Hematopoietic multipotent progenitor cell treated with erythropoietin and hydrocortisone succinate and interleukin-3 and kit ligand, for 8 days (in vitro differentiated cells): ENCODE measurements at places on chromosomes 6 and 20.

DNA sequence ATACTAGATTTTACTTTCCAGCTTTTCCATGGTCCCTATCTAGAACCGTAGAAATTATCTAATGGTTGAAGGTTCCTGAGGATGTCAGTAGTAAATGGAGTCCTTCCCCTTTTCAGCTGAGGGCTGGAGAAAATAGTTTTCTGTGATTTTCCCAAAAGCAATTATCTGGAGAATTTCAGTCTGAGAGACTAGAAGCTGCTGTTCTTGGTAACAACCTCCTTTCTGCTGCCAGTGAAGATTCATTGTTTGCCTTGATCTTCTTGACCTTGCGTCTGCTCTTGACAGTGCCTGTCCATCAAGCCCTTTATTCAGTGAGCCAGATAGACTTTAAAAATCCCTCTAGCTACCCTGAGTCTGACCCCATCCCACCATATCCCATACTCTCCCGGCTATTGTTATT lies 73.1 kb downstream of the PHACTR2 start:
- DNase-seq: no peak

- DNase-seq: no peak
Observed at GRCh38 chr6:101545191-101545590, 151.7 kb downstream of the GRIK2 start.

- DNase-seq: no peak
Observed at GRCh38 chr6:16933961-16934360, 167.9 kb upstream of the STMND1 start.

- no peak for DNase-seq
Observed at GRCh38 chr6:125792680-125793079, 1.9 kb downstream of the NCOA7 start.

DNA sequence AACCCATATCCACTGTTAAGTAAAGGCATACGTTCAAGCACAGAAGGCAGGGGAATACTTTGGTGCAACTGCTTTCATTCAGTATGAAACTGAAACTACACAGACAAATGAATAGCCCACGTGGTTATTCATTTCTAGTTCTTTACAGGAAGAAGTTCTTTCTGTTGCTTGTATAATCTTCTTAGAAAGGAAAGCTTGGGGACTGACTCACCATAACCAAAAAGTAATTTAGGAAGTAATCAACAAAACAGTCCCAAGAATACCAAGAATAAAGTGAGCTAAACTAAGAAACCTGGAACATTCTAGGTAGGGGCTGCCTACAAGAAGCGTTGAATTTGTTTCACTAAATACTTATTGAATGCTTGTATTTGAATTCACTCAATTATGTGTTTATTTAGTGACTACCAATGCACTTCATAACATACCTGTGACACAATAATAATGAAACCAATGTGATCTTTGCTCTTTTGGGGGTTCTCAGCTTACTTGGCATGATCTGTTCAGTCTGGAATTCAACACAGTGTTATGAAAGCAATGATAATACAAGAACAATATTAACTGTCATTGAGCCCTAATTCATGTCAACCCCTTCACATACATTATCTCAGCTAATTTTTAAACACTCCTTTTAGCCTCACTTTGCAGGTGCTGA lies 25.1 kb upstream of the KIAA0408 start:
- no peak for DNase-seq

DNA sequence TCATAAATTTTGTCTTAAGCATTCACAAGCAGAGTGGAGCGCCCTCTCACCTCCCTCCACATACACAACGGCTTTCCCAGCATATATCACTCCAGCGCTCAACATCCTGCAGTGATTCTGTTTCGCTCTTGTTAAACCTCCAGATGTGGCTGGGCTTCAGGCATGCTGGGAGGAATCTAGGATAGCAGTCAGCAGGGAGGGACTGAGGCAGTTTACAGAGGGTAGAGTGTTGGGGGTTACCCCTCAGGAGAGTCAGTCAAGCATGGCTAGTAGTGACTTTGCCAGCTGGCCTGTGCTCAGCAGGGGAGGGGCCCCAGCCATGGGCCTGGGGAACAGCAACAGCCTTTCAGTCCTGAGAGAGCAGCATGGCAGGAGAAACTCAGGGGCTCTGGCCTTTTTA lies 161.4 kb upstream of the FLRT3 start:
- no peak for DNase-seq

DNA sequence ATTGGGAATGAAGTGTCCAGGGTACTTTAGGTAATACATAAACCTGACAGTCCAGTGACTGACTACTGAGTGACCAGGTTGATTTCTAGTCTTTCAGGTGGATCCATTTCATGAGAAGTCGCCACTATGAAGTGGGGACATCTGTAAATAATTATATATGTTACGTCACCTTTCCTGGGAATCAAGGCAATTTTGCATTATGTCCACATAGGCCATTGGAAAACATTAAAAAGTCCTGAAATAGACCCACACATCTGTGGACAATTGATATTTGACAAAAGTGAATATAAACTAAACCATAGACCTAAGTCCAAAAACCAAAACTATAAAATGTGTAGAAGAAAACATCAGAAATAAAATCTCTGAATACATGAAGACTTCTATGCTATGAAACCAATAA lies 231.5 kb downstream of the C6orf118 start:
- DNase-seq: no peak

DNA sequence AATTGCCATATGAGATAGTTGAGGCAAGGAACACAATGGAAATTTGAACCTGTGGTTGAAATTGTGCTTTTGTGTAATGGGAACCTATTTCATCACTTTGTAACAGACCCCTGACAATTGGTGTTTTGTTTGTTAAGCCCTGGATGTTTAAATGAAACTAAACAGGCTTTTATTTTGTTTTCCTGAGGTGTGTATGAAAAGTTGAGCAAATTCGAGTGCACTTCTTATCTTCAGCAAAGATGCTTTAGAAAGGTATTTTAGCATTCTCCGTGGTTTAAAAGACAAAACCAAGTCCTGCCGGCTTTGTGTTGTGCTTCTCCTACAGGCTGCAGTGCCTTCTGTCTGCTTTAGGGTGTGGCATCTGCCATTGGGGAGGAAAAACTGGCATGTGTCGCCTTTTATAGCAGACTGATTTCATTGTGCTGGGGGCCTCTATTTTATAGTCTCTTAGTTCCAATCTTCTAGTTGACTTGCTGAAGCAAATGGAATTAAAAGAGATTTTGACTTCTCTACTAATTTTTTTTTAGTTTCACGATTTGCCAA lies 2.2 kb upstream of the ARID1B start:
- DNase-seq: peak; percentile 61

GRCh38 chr6:153958860-153959259 lies 80.2 kb upstream of the OPRM1 start:
- DNase-seq: no peak

GRCh38 chr6:99425647-99426450 lies 741 bp upstream of the PNISR start:
- peak; percentile 97 for DNase-seq

- no peak for DNase-seq
Observed at GRCh38 chr20:36251426-36251825, 15.1 kb downstream of the AAR2 start.

DNA sequence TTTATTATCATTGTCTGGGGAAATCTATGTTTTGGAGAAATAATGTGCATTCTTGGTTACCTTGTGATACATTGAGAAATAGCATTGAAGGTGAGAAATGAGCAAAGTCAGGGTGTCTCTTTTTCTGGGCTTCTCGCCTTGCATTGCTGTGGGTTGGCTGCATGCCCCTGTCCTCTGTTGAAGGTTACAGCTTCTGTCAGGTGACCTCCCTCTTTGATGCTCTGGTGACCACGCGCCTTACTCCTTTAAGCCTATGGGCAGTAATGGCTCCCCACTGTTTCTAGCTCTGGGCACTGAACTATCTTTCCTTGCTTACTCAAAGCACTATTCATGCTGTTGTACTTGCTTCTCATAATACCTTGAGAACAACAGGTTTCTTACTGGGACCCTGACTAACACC lies 14.6 kb downstream of the ADGRB3 start:
- no peak for DNase-seq

- DNase-seq: no peak
Observed at GRCh38 chr20:47061549-47061948, 166.9 kb downstream of the EYA2 start.

- DNase-seq: no peak
Observed at GRCh38 chr20:50052550-50053361, 60.2 kb downstream of the UBE2V1 start.

DNA sequence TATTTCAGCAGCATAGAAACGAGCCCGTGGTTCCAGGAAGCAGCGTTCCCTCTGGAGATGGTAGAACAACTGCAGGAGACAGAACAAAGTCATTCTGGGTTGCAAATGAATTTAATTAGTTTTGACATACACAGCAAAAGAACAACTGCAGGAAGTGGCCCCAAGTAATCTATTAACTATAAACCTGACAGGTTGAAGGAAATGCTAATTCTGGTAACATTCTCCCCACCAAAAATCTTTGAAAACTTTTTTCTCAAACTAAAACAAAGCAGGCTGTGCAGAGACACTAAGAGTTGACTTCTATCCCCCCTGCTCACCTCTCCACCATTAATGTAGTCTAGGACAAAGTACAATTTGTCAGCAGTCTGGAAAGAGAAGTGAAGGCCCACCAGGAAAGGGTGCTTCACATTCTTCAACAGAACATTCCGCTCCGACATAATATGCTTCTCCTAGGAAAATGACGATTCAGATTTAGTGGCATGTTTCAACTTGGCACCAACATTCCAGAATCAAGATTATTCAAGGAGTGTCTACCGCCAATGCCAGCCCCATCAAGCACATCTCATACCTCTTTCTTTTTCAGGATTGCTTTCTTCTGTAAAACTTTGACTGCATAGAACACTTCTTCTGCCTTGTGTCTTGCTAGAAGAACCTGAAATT lies 120.4 kb upstream of the SLC2A12 start:
- no peak for DNase-seq

DNA sequence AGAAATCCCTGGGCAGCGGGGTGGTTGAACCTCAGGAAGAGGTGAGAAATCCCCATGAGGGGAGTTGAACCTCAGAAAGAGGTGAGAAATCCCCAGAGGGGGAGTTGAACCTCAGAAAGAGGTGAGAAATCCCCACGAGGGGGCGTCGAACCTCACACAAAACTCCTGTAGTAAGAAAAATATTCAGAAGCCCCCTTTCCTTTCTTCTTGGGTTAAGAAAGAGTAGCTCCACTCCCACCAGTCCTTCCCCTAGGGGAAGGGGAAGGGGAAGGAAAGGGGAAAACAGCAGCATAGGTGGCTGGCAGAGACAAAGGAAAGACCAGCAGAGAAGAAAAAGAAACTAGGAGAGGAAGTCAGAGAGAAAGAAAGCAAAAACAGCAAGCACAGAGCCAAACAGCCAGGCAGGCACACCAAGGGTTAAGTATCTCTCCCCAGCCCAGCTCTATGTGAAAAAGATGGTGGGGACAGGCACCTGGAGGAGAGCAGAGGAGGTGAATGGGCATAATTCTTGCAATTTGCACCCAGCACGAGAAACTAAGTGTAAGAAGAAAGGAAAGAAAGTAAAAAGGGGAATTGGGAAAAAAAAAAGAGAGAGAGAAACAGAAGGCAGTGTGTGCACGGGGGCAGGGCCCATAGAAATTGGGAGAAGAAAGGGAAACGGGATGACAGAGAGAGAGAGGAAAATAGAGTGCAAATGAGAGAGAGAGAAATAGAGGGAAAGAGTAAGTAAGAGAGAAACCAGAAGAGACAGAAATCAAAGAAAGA lies 88.2 kb downstream of the PLG start:
- DNase-seq: no peak

- DNase-seq: no peak
Observed at GRCh38 chr6:100665041-100665380, 200.3 kb upstream of the SIM1 start.

- DNase-seq: no peak
Observed at GRCh38 chr6:22059126-22059525, 237.7 kb downstream of the PRL start.

GRCh38 chr20:5268449-5268848 lies 48.3 kb downstream of the PROKR2 start:
- DNase-seq: no peak

GRCh38 chr6:105747823-105748405 lies 338.2 kb upstream of the PRDM1 start:
- no peak for DNase-seq

DNA sequence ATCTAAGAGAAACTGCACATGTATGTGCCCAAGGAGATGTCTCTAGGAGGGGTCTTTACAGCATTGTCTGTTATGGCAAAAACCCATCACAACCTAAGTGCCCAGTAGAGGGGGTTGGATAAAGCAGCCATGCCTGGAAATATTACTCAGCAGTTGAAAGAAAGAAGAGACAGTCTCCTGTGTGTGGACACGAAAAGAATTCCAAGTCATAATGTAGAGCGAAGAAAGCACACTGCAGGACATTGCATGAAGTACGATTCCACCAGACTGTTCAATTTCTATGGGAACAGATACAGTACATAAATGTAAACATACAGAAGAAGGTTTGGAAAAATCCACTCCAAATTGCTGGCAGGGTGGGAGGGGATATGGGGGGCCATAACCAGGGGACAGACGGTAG lies 7.3 kb upstream of the TGM2 start:
- no peak for DNase-seq

DNA sequence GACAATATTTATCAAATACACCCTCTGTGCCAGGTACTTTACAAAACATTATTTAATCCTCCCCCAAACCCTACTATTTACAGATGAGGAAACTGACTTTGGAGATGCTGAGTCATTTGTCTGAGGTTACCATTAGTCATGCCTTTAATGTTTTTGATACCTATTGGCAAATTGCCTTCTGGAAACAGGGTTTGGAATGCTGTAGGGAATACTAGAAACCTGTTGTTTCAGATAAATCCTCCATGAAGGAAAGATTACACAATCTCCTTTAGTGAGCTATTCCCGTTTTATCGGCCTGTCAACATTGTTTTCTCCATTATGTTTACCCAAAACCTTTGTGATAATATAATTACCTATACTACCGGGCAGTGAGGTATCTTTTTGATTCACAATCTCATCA lies 93.6 kb upstream of the ADGRF1 start:
- DNase-seq: peak; percentile 24

GRCh38 chr6:4313044-4313686 lies 177.8 kb upstream of the ECI2 start:
- DNase-seq: peak; percentile 16

- no peak for DNase-seq
Observed at GRCh38 chr20:19975436-19975799, 41.7 kb upstream of the NAA20 start.

DNA sequence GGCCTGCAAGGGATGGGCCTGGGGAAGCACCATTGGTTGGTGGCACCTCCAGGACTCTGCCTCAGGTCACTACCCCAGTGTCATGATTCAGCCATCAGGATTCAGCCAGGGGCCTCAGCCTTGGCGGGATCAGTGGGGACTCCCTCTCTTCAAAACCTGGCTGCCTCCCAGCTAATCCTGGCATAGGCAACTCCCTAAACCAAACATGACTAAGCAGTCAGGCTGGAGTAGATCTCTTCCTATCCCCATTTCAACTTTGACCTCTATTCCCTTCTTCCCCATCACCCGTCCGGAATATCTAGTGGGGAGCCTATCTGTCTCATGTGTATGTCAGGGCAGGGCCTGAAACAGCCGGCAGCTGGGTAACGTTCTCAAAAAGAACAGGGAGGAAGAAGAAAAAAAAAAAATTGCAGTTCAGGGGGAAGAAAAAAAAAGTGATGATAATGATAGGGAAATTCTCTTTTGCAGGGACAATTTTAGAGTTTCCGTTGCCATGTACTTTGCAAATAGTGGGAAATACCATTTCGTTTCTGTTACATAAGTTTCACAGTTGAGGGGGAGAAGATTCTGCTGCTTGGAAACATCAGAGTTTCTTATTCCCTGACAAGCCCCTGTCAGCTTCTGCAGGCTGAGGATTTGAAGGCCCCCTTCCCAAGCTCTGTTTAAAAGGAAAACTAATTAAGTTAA lies 4.1 kb upstream of the PREX1 start:
- DNase-seq: peak; percentile 57

GRCh38 chr20:64151633-64152530 lies 12.4 kb upstream of the MYT1 start:
- DNase-seq: no peak
